Activated CD8-positive, alpha-beta T cell treated with anti-CD3 and anti-CD28 coated beads for 36 hours (primary cell): ENCODE measurements at places on chromosomes 3 and 15. TPM values are rescaled to one million over a fixed set of nuclear protein-coding genes. Genes with fewer than 3 reads are reported as not detected.

ATP2C1 gene
- total RNA-seq: 46.4 TPM

MELTF gene
- total RNA-seq: 3.4 TPM

LYSMD4 gene
- 4.5 TPM for total RNA-seq

NOX5 gene
- not detected for total RNA-seq

PRTG gene
- not detected for total RNA-seq

EFCC1 gene
- total RNA-seq: 0.38 TPM

WDR6 gene
- 111 TPM for total RNA-seq

PRICKLE2 gene
- not detected for total RNA-seq

SLC22A14 gene
- total RNA-seq: not detected

LYZL4 gene
- not detected for total RNA-seq

SIDT1 gene
- total RNA-seq: 21.0 TPM

QARS1 gene
- 282 TPM for total RNA-seq

NANOGP8 gene
- total RNA-seq: not detected

GOLGA6A gene
- total RNA-seq: not detected

ARRDC4 gene
- 0.94 TPM for total RNA-seq

ANKRD63 gene
- total RNA-seq: not detected

TGM5 gene
- total RNA-seq: 0.22 TPM

CKMT1A gene
- total RNA-seq: 0.38 TPM

SERPINI2 gene
- not detected for total RNA-seq

CHRD gene
- not detected for total RNA-seq

FOXL2 gene
- not detected for total RNA-seq

GRCh38 chr3:73719413-73719851 lies 94.7 kb upstream of the PDZRN3 start:
- no peak overlapping the region for H3K4me3 ChIP-seq
- no peaks in the 10 kb centered on the region for H3K4me1 ChIP-seq
- DNase-seq: no peak
- H3K27me3 ChIP-seq: no peaks in the 10 kb centered on the region

GRCh38 chr3:105970283-105970682 lies 101.5 kb upstream of the CBLB start:
- no peak overlapping the region for H3K4me3 ChIP-seq
- H3K36me3 ChIP-seq: peaks cover 19% of the 10 kb centered on the region
- peaks cover 5% of the 10 kb centered on the region for H3K4me1 ChIP-seq

DNA sequence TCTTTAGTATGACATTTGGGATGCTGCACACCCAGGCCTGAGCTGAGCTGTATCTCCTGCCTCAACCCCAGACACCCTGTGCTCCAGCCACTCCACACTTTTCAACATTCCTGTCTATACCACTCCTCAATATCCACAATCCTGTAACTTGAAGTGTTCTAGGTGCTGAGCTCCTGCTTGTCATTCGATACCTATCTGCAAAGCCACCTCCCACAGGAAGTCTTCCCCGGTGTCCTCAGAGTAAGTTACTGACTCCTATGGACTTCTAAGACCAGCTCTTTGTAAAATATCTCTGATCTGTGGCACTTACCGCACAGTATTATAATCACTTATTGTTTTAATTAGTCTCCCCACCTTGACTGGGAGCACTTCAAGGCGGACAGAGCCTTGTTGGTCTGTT lies 1.2 kb upstream of the CAV3 start:
- H3K4me1 ChIP-seq: no peaks in the 10 kb centered on the region
- no peaks in the 10 kb centered on the region for H3K27me3 ChIP-seq
- DNase-seq: no peak
- H3K4me3 ChIP-seq: no peak overlapping the region

- no peaks in the 10 kb centered on the region for H3K36me3 ChIP-seq
- no peak overlapping the region for H3K27ac ChIP-seq
- no peak overlapping the region for H3K4me3 ChIP-seq
- DNase-seq: peak; percentile 54
Observed at GRCh38 chr3:32934150-32934742, 17.2 kb upstream of the CCR4 start.

GRCh38 chr3:55555873-55556618 lies 68.9 kb upstream of the WNT5A start:
- H3K36me3 ChIP-seq: no peaks in the 10 kb centered on the region
- H3K27me3 ChIP-seq: no peaks in the 10 kb centered on the region
- H3K4me1 ChIP-seq: no peaks in the 10 kb centered on the region
- no peak overlapping the region for H3K4me3 ChIP-seq
- no peak overlapping the region for H3K27ac ChIP-seq

- H3K4me1 ChIP-seq: peaks cover 5% of the 10 kb centered on the region
- H3K27me3 ChIP-seq: no peaks in the 10 kb centered on the region
- DNase-seq: no peak
- H3K36me3 ChIP-seq: peaks cover 34% of the 10 kb centered on the region
- no peak overlapping the region for H3K27ac ChIP-seq
- no peak overlapping the region for H3K4me3 ChIP-seq
Observed at GRCh38 chr3:183069086-183069485, 30.2 kb downstream of the MCCC1 start.

GRCh38 chr3:76872999-76873398 lies 166.9 kb upstream of the ROBO2 start:
- no peak for DNase-seq
- H3K4me1 ChIP-seq: no peaks in the 10 kb centered on the region
- H3K4me3 ChIP-seq: no peak overlapping the region
- H3K27ac ChIP-seq: no peak overlapping the region

- no peak for DNase-seq
- H3K27me3 ChIP-seq: peaks cover 81% of the 10 kb centered on the region
- H3K4me1 ChIP-seq: peaks cover 6% of the 10 kb centered on the region
- no peak overlapping the region for H3K27ac ChIP-seq
Observed at GRCh38 chr3:137767538-137768360, 3.6 kb downstream of the SOX14 start.

- H3K27me3 ChIP-seq: peaks cover 15% of the 10 kb centered on the region
- H3K4me1 ChIP-seq: no peaks in the 10 kb centered on the region
- DNase-seq: no peak
- no peak overlapping the region for H3K4me3 ChIP-seq
- H3K36me3 ChIP-seq: no peaks in the 10 kb centered on the region
Observed at GRCh38 chr3:120475722-120476377, 25.1 kb upstream of the FSTL1 start.

- H3K4me1 ChIP-seq: peaks cover 66% of the 10 kb centered on the region
- peaks cover 98% of the 10 kb centered on the region for H3K36me3 ChIP-seq
- peak overlapping the region; percentile 98 for H3K4me3 ChIP-seq
Observed at GRCh38 chr15:81303244-81304225, 20.4 kb downstream of the STARD5 start.

DNA sequence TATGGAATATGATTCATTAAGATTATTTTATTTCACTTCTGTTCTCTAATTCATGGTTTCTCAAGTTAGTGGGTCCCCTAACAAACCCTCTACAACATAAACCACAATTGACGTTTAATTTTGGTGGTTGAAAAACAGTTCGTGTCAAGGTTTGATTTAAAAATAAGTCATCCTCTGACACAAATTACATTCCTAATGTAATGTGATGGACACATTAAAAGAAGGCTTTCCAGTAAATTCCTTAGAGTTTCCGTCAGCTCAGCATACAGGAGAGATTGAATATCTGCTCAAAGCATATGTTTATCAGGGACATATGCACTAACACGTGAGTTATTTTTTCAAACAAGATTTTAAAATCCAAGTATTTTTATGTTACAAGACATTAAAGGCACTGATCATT lies 626.5 kb upstream of the ADAMTS9 start:
- no peak overlapping the region for H3K4me3 ChIP-seq
- no peak overlapping the region for H3K27ac ChIP-seq
- DNase-seq: no peak
- H3K36me3 ChIP-seq: no peaks in the 10 kb centered on the region
- H3K4me1 ChIP-seq: no peaks in the 10 kb centered on the region
- no peaks in the 10 kb centered on the region for H3K27me3 ChIP-seq

GRCh38 chr3:42699511-42699971 lies 3.1 kb downstream of the HHATL start:
- peaks cover 2% of the 10 kb centered on the region for H3K27me3 ChIP-seq
- peaks cover 2% of the 10 kb centered on the region for H3K4me1 ChIP-seq
- no peak for DNase-seq

- DNase-seq: no peak
- no peaks in the 10 kb centered on the region for H3K4me1 ChIP-seq
- H3K27ac ChIP-seq: no peak overlapping the region
- H3K27me3 ChIP-seq: peaks cover 12% of the 10 kb centered on the region
- no peaks in the 10 kb centered on the region for H3K36me3 ChIP-seq
- H3K4me3 ChIP-seq: no peak overlapping the region
Observed at GRCh38 chr15:65963911-65964482, 94.7 kb downstream of the RAB11A start.

GRCh38 chr15:88015228-88015860 lies 241.2 kb downstream of the NTRK3 start:
- no peaks in the 10 kb centered on the region for H3K36me3 ChIP-seq
- no peak overlapping the region for H3K4me3 ChIP-seq
- no peak overlapping the region for H3K27ac ChIP-seq
- H3K4me1 ChIP-seq: no peaks in the 10 kb centered on the region
- no peaks in the 10 kb centered on the region for H3K27me3 ChIP-seq

DNA sequence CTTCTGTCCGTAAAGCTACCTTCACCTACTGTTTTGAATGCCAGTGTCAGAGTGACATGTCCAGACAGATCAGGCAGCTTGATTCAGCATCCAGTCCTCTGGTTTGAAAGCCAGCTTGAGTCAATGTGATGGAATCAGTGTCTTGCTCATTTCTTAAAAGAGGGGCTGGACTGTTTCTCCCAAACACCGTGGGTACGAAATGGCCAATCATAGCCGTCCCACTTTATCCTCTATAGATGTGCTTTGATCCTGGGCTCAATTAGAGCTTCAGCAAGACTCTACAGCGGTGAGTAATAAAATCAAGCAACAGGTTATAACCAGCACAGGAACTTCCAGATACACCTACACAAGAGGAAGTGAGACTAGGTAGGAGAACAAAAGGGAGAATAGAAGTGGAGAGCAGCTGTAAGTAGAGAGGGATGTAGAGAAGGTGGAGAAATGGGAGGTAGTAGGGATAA lies 17.0 kb upstream of the OR5K1 start:
- no peak overlapping the region for H3K4me3 ChIP-seq
- H3K27ac ChIP-seq: no peak overlapping the region
- peaks cover 13% of the 10 kb centered on the region for H3K4me1 ChIP-seq
- peaks cover 5% of the 10 kb centered on the region for H3K27me3 ChIP-seq
- no peaks in the 10 kb centered on the region for H3K36me3 ChIP-seq

- H3K27me3 ChIP-seq: peaks cover 6% of the 10 kb centered on the region
- H3K36me3 ChIP-seq: no peaks in the 10 kb centered on the region
- DNase-seq: no peak
- H3K27ac ChIP-seq: no peak overlapping the region
Observed at GRCh38 chr3:102593812-102594602, 159.2 kb downstream of the ZPLD1 start.

- H3K4me3 ChIP-seq: no peak overlapping the region
- H3K27ac ChIP-seq: no peak overlapping the region
- no peaks in the 10 kb centered on the region for H3K27me3 ChIP-seq
- H3K4me1 ChIP-seq: peaks cover 2% of the 10 kb centered on the region
Observed at GRCh38 chr15:77907824-77908751, 169.4 kb downstream of the TBC1D2B start.

DNA sequence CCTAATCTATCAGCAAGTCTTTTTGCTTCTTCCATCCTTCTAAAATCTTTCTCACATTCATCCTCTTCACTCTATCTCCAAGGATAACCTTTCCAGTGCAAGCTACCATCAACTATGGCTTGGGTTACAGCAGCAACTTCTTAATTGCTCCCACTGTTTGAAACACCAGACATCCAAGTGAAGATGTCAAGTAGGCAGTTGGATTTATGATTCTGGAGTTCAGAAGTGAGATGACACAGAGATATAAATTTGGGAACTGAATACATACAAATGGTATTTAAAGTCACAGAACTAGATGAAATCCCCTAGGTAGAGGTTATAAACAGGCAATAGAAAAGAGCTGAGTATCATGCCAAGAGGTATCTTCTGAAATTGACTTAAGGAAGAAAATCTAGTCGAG lies 3.7 kb downstream of the UBR1 start:
- peaks cover 65% of the 10 kb centered on the region for H3K4me1 ChIP-seq
- no peak for DNase-seq
- no peak overlapping the region for H3K27ac ChIP-seq
- peaks cover 47% of the 10 kb centered on the region for H3K36me3 ChIP-seq
- no peaks in the 10 kb centered on the region for H3K27me3 ChIP-seq

DNA sequence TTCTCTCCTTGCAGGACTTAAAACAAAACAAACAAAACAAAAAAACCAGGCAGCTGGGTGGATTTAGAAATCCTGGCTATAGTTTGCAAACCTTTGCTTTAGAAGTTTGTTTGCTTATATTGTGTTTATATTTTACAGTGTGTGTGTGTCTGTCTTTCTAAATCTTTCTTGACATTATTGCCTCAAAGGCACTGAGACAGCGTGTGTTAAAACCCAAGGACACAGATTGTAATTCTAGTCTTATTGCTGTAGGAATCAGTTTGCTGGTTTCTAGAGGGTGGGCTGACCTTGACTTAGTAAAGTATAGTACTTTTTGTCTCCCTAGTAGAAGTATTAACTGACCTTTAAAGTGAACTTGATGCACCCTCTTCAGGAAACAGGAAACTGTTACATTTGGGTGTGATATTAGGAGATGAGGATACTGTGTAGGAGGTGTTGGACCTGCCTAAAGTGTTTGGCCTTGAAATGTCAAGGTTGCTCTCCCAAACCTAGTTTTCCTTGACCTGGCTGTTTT lies 71.0 kb downstream of the TCF12 start:
- H3K4me3 ChIP-seq: no peak overlapping the region
- peaks cover 48% of the 10 kb centered on the region for H3K4me1 ChIP-seq
- H3K27me3 ChIP-seq: no peaks in the 10 kb centered on the region
- H3K36me3 ChIP-seq: peaks cover 15% of the 10 kb centered on the region
- DNase-seq: no peak

DNA sequence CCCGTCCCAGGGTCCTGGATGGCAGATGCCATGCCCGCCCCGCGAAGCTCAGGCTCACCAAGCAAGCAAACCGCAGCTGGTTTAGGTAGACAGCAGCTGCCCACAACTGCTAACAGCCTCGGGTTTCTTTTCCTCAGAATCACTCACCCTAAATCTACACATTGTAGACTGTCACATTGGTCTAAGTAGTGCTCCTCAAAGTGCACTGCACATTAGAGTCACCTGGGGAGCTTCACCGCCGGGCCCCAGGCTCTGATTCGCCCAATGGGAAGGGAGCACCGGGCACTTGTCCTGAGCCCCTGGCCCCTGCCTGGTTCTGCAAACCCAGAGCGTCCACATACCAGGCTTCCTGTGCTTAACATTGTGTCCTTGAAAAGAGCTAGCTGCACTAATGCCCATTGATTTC lies 752 bp downstream of the OCA2 start:
- H3K36me3 ChIP-seq: peaks cover 5% of the 10 kb centered on the region
- H3K27me3 ChIP-seq: peaks cover 63% of the 10 kb centered on the region
- H3K4me3 ChIP-seq: no peak overlapping the region
- H3K4me1 ChIP-seq: peaks cover 21% of the 10 kb centered on the region

- H3K4me1 ChIP-seq: no peaks in the 10 kb centered on the region
- H3K27ac ChIP-seq: no peak overlapping the region
- no peak overlapping the region for H3K4me3 ChIP-seq
- no peaks in the 10 kb centered on the region for H3K36me3 ChIP-seq
- no peaks in the 10 kb centered on the region for H3K27me3 ChIP-seq
Observed at GRCh38 chr15:83310521-83311456, 26.3 kb upstream of the BNC1 start.

GRCh38 chr3:103170651-103171050 lies 735.8 kb downstream of the ZPLD1 start:
- no peaks in the 10 kb centered on the region for H3K27me3 ChIP-seq
- no peaks in the 10 kb centered on the region for H3K36me3 ChIP-seq
- H3K27ac ChIP-seq: no peak overlapping the region
- DNase-seq: no peak
- H3K4me3 ChIP-seq: no peak overlapping the region
- no peaks in the 10 kb centered on the region for H3K4me1 ChIP-seq
